ENCODE measurements at places on chromosomes 6 and 20.

- DNase-seq: no peak
Observed at GRCh38 chr6:9806195-9806594, 608.7 kb downstream of the TFAP2A start.

- DNase-seq: no peak
Observed at GRCh38 chr6:52549428-52549827, 27.4 kb downstream of the TRAM2 start.

DNA sequence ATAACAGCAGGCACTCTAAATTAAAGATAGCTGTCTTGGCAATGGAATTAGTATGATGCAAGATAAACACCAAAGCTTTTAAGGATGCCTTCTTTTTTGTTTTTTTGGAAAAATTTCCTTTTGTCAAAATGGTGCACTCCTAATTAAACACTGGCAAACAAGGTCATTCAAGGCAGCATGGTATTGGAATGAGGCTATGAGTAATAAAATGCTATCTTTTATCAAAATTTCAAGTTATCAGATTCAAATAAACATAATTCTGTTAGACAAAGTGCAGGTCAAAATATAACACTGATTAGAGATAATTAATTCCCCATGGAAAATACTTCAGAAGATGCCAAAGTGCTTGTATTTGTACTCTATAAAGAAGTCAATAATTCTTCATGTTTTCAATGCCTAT lies 514.1 kb downstream of the TENT5A start:
- no peak for DNase-seq

GRCh38 chr6:137949686-137950390 lies 82.8 kb downstream of the TNFAIP3 start:
- DNase-seq: no peak

DNA sequence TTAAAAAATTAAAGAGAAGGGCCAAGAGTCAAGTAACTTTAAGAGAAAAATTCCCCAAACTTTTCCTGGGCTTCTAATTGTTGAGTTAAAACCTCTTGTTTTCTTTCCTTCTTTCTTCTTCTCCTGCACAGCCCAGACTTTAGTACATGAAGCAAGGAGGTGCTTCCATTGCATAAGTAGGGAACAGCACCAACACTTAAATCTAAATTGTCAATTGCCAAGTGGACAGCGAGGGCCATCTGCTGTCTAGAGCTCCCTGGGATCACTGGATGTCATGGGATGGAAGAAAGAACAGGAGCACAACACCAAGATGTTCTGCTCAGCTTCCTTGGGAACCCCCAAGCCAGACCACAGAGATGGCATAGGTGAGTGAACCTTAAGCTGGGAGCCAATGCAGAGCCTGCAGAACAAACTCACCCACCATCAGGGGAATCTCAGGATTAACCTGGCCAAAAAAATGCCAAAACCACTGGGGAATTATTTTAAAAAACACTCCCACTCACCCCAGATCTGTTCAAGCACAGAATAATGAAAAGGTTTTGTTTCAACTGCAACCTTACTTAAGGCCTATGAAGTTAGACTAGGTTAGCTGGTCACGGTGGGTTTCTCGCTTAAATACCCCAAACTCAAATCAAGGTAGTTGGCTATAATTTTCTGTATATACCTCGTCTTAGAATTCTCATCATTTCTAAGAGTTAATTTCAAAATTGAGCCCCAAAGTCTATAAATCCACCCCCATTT lies 67.8 kb downstream of the TNFRSF21 start:
- no peak for DNase-seq

GRCh38 chr6:71454056-71454455 lies 165.4 kb downstream of the OGFRL1 start:
- no peak for DNase-seq

DNA sequence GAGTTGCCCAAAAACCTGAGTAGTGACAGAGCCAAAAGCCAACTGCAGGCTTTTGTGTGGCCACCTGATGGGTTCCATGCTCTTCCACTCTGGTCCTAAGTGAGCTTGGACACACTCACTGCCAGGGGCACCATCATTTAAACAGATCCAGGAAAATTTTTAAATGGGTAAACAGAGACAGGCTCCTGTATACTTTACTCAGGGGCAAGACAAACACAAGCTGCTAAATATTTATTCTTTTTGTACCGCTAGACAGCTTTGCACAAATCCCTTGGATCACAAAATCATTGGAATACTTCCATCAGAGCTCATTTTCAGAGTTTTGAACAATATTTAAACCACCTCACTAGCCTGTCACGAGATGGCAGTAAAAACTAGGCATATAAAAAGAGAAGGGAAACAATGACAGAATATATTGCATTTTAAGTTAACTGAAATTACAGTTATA lies 31.4 kb downstream of the GCLC start:
- DNase-seq: no peak

DNA sequence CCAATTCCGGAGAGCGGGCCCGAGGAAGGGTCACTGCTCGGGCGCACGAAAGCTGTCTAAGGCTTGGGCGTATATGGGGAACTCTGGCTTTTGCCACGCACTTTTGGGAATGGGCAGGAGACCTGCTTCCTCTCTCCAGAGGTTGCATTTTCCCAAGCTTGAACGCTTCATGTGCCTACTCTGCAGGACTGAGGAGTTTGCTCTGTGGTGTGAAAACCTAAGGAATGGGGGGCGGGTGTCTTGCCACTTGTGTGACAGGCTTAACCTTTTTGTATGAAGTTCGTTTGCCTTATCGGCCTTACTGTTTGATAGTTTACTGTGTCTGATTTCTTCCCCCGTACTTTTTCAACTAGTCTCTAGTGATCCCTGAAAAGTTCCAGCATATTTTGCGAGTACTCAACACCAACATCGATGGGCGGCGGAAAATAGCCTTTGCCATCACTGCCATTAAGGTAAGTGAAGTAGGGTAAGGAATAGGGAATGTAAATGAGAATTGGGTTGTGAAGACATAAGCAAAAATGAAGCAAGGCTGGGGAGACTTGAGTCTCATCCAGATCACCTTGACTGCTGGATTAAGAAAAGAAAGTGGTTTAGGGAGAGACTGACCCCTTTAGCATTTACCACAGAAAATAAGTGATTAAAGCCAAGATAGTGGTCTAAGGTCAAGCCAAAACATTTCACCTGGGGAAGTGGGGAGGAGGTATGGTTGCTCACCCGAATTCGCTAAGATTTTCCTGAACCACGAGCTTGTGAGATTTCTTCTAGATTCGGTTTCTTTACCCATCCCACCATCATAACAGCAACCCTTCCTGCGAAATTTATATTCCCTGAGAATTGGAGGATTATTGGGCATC lies 627 bp downstream of the RPS18 start:
- no peak for DNase-seq

DNA sequence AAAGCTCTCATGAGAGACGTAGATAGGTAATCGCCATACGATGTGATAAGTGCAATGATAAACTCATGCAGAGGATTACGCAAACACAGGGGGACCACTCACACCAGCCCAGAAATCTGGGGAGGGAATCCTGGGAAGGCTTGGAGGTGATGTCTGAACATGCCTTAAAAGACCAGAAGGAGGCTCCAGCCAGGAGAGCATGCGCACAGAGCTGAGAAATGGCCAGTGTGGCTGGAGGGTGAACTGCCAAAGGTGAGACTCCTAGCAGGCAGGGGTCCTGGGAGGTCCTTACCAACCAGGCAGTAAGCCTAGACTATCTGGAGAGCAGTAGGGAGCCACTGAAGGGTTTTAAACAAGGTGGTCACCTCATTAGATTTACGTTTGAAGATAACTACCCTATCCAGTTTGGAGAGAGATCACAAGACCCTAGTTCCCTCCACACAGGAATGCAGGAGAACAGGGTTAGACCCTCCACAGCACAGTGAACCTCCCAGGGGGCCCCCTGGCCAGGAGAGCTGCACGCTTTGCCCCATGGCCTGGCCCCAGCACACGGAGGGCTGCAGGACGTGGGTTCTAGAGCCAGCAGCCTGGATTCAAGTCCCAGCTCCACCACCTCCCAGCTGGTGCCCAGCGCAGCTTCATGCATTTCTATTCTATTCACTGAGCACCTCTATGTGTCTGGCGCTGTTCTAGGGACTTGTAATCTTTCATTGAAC lies 13.1 kb downstream of the MDFI start:
- no peak for DNase-seq

GRCh38 chr6:99136488-99136887 lies 188.7 kb upstream of the FBXL4 start:
- no peak for DNase-seq

DNA sequence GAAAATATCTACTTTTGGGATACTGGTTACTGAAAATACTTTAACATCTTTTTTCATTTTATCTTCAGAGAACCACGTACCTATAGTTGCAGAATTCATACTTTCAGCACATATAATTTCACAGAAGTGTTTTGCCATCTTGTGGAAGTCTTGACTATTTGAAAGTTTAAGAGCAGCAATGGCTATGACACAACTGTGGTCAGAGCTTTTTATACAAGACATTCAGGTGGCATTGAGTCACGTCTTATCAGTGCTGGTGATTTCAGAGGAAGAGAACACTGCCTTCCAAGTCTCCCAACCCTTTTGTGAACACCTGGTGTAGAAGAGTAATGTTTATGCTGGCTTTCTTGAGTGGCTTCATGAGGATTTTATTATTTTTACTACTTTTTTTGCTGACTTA lies 171.6 kb downstream of the ARID1B start:
- no peak for DNase-seq

DNA sequence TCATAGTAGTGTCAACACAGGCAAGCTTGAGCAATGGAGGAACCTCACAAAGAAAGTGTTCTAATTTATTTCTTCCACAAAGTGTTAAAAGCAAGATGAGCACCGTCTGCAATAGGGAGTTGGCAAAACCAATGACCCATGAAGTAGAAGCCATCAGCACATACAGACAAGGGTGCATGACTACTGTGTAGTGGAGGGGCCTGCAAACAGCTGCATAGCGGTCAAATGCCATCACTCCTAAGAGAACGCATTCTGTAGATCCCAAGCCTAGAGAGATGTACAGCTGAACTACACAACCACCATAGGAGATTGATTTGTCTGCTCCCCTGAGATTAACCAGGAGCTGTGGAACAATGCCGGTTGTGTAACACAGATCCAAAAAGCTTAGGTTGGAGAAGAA lies 26.8 kb upstream of the ZNF165 start:
- DNase-seq: no peak

Data from NCI-H526 treated with DMSO at 0.1 percent for 48 hours (cell line).